ENCODE measurements at places on chromosomes 11 and 22.

DNA sequence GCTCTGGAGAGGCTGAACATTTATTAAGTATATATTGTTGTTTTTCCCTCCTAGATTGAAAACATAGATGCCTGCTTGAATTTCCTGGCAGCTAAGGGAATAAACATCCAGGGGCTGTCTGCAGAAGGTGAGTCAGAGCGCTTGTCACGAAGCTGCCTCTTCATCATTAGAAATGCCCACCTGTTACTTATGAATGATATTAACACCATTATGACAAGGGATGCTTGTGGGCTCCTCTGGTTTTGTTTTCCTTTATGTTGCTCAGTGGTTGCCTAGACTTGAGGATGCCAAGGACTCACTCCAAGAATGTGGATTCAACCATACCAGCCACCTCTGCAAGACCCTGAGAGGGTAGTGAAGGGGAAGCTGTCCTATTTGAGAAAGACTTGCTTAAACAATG, 156.2 kb downstream of the NAV2 start:
- no peak for DNase-seq

DNA sequence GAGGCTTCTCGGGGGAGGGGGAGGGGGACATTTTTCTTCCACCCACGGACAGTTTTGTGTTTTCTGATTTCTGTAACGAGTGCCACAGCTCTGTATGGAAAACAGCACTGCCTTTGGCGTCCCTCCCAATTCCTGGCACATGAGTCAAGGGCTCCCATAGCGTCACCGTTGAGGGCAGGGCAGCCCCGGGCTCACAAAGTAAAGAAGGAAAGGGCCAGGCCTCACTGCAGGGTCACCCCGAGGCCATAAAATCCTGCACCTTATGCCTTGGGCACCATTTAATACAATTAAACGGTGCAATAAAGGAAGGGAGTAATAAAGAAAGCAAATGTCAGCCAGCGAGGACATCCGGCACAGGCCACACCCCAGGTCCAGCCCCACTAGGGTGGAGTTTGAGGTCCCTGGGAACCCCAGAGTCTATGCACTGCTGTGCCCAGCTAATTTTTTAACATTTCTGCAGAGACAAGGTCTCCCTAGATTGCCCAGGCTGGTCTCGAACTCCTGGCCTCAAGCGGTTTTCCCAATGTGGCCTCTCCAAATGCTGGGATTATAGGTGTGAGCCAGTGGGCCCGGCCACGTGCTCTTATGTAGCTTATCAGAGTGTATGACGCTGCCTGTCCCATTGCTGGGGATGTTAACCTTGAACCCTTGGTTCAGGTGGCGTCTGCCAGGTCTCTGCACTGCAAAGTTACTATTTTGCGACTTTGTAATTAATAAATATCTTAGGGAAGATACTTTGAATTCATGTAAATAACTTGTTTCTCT, 13.6 kb upstream of the MUC2 start:
- DNase-seq, result peak; percentile 65

- no peak for DNase-seq
Observed at GRCh38 chr11:96134602-96135001, 208.4 kb downstream of the MAML2 start.

GRCh38 chr11:68855205-68855981, 13.7 kb upstream of the CPT1A start:
- DNase-seq, result no peak

DNA sequence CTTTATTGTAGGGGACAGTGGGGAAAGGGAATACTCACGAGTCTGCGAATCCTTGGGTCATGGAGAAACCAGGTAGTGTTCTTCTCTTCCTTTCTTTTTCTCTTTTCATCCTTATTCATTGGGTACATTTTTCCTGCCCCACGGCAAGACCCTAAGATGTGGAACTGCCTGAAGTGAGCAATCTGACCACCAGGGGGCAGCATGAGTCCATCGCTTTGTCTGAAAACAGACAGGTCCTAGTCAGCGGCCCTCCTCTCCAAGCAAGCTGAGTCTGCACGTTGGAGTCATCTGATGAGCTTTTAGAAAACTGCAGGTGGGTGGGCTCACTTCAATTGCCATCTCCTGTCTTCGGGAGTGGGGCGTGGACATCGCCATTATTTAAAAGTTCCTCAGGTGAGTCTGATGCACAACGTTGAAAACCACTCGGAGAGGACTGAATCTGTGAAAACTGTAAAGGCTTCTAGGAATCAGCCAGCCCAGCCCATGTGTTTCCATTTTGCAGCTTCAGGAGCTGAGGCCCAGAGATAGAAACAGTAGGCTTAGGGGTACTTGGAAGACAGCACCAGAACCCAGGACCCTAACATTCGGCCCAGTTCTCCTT, 34.0 kb upstream of the FBXO3 start:
- peak; percentile 78 for DNase-seq

- no peak for DNase-seq
Observed at GRCh38 chr11:42772886-42773285, 538.9 kb upstream of the API5 start.

GRCh38 chr11:108694846-108695245, 30.0 kb downstream of the DDX10 start:
- DNase-seq, result peak; percentile 87

DNA sequence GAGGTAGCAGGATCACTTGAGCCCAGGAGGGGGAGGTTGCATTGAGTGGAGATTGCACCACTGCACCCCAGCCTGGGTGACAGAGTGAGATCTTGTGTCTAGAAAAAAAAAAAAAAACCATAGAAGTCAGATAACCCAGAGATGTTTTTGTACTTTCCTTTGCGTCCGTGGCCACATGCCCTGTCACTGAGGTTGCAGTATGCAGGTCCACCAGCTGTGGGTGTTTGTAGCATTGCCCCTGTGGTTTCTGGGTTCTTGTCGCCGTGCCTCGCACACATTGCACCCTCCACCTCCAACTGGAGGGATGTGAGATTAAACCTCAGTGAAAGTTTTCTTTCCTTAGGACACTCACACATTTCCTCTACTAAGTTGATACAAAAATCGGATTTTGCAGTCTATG, 70.3 kb downstream of the TNRC6B start:
- DNase-seq, result no peak

DNA sequence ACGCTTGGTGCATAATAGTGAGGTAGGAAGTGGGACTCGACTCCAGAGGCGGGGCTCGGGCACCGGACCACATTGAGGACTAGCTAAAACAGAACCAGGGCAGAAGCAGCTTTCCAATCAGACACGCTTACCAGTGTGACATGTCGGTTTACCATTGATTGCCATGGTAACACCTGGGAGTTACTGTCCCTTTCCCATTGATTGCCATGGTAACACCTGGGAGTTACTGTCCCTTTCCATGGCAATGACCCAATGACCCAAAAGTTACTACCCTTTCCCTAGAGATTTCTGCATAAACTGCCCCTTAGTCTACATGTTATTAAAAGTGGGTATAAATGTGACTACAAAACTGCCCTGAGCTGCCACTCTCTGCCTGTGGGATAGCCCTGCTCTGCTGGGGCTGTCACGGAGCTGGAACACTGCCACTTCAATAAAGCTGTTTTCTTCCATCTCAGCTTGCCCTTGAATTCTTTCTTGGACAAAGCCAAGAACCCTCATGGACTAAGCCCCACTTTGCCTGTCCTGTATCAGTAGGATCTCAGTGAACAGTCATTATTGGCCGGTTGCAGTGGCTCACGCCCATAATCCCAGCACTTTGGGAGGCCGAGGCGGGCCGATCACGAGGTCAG, 77.4 kb upstream of the CRYBB3 start:
- no peak for DNase-seq

GRCh38 chr22:30483169-30483568, 11.4 kb upstream of the SEC14L3 start:
- DNase-seq, result no peak

GRCh38 chr11:43818220-43818619, 62.4 kb upstream of the ALKBH3 start:
- no peak for DNase-seq

DNA sequence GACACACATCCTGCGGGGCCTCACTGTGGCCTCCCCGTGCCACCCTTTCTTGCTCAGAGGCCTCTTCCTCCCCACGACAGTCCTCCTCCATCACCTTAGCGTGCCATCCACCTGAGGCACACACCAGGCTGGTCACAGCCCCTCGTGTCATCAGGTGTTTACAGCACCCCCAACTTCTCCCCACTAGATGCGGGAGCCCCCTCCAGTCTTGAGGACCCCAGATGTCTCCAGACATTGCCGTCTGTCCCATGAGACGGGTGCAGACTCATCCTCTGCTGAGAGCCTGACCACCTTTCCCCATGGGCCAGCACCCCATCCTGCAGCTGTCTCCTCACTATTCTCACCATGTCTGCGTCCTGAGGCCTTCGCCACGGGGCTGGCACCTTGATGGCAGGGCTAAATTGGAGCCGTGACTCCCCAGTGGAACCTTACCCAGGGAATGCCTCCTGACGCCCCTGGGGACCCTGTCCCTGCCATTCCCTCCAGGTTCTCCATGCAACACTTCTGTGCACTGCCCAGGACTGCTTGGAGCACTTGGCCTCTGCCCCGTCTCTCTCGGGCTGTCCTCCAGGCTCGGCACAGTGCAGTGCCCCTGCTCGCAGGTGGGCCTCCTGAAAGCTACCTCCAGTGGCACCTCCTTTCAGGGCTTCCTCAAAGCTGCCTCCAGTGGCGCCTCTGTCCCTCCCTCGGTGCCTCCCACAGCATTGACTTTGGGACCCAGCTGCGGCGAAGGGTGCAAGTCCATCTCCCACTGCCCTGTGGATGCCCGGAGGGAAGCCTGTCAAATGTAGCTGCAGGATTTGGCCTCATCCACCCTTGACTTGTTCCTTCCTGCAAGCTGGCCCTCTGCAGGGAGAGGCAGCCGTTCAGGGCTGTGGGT, 1386.8 kb downstream of the BRD1 start:
- DNase-seq, result no peak

DNA sequence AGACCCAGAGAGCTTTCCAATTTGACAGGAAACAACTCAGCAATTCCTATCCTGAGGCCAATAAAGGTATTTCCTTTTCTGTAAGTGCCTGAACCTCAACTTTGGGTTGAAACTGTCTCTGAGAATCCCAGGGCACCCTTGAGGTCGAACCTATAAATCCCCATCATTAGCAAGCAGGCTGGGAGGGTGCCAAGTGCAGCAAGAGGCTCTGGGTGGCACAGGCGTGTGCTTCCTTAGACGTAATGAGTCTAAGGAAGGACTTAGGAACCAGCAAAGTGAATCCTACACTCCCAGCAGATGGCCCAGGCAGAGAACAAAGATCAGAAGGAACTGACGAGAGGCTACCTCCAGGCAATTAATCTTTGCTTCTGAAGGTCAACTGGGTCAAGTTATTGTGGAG, 234.3 kb upstream of the NARS2 start:
- DNase-seq, result no peak

- no peak for DNase-seq
Observed at GRCh38 chr11:62068730-62069129, 55.1 kb upstream of the INCENP start.

- peak; percentile 81 for DNase-seq
Observed at GRCh38 chr11:14411818-14412217, 52.8 kb upstream of the RRAS2 start.

GRCh38 chr11:14339356-14339755, 19.6 kb downstream of the RRAS2 start:
- DNase-seq, result no peak
